ENCODE measurements at places on chromosomes 3 and 15. TPM values are rescaled to one million over a fixed set of nuclear protein-coding genes. Genes with fewer than 3 reads are reported as not detected.

The FBXO40 gene
- total RNA-seq = 0.15 TPM

The STRA6 gene
- 12.8 TPM for total RNA-seq

The TMEM202 gene
- not detected for total RNA-seq

The SSUH2 gene
- 0.61 TPM for total RNA-seq

All from H9 (cell line).